Islet precursor cell (in vitro differentiated cells): ENCODE measurements at places on chromosomes 7 and 10.
A peak's percentile ranks its signal among the peaks of the same experiment; 100 is the strongest.

GRCh38 chr10:109982812-109983211 lies 25.0 kb upstream of the ADD3 start:
- DNase-seq: no peak

GRCh38 chr10:7117806-7118674 lies 292.8 kb downstream of the SFMBT2 start:
- DNase-seq: no peak

DNA sequence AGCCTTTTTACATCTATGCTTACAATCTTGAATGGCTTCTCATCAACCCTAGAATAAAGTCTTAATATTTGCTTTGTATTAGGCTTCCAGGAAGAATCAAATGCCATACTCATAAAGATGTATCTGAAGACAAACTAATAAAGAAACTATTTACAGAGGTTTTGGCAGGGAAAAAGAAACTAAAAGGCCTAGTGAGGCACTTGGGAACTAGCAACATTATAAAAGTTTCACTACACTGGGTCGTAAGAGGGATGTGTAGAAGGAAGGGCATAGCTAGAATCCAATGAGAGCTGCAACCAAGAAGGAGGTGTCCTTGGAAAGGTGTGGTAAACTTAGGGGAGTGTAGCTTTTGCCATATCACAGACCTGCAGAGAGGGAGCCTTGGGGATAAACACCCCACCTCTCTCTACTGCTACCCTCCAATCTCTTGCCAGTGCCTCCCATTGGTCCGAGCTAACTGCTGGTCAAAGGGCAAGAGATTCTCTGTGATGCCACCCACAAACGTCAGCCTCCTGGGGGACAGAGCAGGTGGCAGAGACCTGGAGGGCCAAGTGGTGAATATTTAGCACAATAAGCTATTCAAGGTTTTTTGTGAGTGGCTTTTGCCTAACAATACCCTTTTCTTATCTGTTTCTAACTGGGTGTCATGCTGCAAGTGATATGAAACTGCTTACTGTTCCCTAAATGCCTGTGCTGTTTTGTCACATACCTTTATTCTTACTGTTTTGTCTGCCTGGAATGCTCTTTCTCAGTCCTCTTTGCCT lies 60.7 kb downstream of the CPED1 start:
- DNase-seq: no peak

GRCh38 chr10:77715088-77715487 lies 77.5 kb upstream of the KCNMA1 start:
- no peak for DNase-seq

GRCh38 chr10:80075781-80076180 lies 2.7 kb upstream of the TMEM254 start:
- no peak for DNase-seq

GRCh38 chr10:43594944-43595589 lies 11.2 kb upstream of the ZNF485 start:
- DNase-seq: no peak

DNA sequence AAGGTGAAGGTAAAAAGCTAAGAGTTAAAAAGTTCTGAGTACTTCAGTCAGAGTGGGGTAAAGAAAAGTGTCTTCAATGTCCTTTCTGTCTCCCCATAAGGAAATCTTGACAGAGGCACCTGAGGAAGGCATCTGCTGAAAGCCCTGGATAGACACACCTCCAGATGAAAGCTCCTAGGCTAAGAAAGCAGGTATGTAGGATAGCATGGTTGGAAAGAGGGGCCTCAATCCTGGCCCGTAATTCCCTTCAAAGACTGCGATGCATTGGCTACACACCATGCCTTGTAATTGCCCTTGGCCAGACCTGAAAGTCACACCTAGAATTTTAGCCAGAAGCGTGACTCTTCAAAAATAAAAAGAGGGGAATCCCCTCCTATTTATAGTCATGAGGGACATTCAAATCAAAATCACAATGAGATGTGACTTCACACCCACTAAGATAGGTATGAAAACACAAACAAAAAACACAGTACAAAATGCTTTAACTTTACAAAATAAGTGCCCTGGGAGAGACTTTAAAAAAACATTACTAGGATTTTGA lies 809.7 kb downstream of the IPMK start:
- no peak for DNase-seq

- no peak for DNase-seq
Measured at GRCh38 chr10:73495226-73495883, 469 bp downstream of the PPP3CB start.

GRCh38 chr10:128324058-128324827 lies 198.0 kb upstream of the MKI67 start:
- peak; percentile 87 for DNase-seq

GRCh38 chr10:85619832-85620231 lies 746.8 kb downstream of the GRID1 start:
- peak; percentile 21 for DNase-seq

DNA sequence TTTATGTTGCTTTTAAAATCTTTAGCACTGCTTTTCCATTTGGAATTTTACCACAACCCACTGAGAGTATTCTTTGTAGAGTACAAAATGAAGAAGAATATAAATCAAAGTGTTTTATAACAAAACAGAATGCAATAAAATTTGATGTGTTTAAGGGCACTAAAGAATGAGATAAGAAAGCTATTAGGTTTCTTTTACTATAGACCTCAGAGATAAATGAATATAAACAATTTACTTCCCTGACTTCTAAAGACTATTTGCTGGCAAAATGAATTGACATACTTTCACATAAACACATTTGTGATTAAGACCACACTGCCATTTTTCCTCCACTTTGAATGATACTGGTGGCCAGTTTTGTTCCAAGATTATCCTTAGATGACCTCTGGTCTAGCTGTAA lies 124.5 kb downstream of the ITGA8 start:
- DNase-seq: no peak

DNA sequence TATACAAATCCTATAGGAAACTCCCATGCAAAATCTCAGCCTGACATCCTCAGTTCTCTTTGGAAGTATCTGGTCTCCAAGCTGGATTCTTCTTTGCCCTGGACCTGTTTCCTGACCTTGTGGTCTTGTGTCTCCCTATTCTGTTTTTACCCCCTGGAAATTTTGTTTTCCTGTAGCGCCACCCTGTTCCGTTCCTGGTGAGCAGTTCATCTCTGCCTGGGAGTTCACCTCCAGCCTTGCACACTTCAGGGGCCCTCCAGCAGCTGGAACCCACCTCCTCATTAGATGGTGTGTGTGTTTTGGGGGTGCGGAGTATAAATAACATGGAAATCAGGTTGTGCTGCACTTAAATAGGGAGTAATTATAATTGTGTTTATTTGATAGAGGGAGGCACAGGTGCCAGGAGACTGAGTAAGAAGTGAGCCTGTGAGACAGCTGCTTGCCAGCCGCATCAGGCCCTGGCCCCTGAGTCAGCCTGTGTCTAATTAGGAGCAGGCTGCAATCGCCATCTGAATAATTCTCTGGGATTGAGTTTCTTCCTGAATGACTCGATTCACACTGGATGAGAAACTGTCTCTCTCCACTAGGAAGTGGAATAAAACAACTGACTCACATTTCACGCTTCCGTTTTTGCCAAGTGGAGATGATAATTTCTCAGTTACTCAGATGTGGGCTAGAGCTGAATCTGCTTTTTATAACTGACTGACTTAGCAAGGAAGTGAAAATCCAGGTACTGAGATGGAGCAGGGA lies 69.4 kb upstream of the HECTD2 start:
- no peak for DNase-seq

GRCh38 chr10:30865141-30865926 lies 166.3 kb downstream of the ZNF438 start:
- DNase-seq: no peak

DNA sequence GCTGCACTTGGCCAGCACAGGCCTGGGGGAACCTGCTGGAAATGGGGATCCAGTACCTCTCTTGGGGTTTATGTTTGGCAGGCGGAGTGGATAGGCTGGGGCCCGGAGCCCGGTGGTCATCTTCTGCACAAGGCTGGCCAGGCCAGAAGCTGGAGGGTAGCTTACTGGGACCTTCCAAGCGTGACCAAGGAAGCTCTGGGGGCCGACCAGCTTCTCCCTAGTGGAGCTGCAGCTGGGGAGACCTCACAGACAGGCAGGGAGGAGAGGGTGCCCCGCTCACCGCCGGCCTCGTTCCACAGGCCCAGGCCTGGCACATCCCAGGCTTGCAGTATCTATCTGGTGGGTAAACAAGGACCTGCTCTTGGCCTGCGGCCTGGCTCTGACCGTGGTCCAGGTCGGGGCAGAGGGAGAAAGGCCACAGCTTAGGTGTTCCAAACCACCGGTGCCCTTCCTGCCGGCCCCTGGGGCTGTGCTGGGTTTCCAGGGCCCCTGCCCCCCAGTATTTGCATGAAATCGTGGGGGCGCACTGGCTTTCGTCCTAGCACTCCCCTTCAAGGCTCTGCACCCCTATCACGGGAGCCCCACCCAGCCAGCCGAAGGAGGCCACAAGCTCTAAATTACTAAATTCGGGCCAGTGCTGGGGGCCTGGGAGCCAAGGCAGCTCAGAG lies 1.5 kb upstream of the ELFN1 start:
- DNase-seq: peak; percentile 58

- DNase-seq: no peak
Measured at GRCh38 chr7:137880432-137880831, 33.7 kb upstream of the DGKI start.

- DNase-seq: peak; percentile 83
Measured at GRCh38 chr7:29921404-29922010, 68.1 kb downstream of the SCRN1 start.

GRCh38 chr10:53687800-53688199 lies 915.2 kb upstream of the MBL2 start:
- DNase-seq: no peak

GRCh38 chr7:2807845-2808772 lies 36.0 kb downstream of the GNA12 start:
- DNase-seq: peak; percentile 51

GRCh38 chr7:99008921-99009530 lies 130.7 kb downstream of the TRRAP start:
- DNase-seq: peak; percentile 43

GRCh38 chr7:155003092-155003375 lies at the start of gene PAXIP1:
Gene PAXIP1, minus strand, starts transcription at chr7:155003124. Its CDS starts 195 bp downstream, at chr7:155002929.
- DNase-seq: no peak

DNA sequence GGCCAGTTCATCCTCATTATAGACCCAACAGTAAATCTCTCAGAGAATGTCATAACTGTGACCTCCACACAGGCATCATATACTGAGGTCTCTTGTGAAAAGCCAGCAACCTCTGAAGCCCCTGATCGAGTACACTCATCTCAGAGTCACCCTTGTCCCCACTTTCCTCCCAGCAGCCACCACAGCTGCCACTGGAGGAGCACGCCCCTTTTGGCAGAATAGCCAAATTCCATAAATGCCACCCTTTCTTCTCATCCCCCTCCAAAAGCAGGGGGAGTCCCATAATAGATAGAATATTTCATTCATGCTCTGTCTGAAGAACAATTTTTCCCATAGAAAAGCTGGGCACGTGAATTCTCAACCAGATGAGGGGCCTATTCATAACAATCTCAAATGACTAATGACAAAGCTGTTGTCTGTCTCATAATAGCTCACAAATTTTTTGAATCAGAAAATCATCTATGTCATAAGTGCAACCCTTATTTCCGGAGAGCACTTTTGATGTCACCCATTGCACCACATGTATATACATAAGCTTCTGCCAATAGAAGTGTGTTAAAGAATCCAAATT lies 47.4 kb downstream of the SGMS1 start:
- DNase-seq: no peak

DNA sequence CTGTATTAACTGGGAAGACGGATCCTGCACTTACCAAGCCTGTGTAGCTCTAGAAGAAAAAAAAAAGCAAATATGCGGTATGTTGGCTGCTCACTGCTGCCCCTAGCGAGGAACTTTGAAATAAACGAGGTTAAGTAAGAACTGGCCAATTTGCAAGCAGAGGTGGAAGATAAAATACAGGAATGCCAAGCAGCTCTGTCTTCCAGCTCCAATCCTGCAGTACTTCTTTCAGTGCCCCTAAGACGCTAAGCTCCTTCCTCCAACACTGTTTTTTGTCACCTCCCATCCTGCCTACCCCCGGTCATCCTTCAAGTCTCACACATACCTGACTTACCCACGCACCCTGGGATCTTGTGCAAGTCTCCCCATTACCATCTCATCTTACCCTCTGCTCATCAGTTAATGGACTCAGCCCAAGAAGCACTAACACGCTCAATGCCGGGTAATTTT lies 809 bp downstream of the C10orf143 start:
- peak; percentile 90 for DNase-seq

DNA sequence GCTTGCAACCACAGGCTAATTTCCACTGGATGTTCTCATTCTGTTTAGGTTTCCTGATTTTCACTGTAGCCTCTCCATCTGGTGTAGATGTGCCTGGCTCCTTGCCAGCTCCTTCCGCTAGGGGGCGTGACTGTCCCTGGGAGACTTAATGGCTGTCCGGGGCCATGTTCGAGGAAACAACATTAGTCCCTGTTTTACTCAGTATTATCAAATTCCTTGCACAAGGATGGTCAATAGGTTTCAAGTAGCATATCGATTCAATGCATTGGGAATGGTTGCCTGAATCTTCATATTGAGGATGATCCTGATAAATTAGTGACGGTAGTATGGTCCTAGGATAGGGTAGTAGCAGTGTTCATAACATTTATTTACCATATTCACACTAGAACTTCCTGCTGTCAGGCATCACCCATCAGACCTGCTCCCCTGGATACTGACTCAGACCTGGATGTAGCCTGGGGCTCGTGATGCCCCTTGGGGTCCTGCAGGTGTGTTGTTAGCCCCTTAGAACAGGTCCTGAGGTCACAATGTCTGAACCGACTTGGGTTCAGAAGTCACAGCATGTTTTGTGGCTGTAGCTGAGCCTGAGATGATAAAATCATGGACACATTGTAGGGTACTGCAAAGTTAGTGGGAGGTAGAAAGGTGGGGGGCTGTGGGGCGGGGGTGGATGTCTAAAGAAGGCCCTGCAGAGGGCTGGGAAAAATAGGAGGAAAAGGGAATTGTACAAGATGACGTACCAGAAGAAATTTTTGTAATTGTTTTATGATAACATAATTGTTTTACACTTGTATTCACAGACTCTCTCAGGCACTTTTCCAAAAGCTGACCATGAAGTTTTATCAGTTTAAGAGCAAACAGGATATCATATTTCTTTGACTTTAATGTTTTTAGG lies 8.9 kb upstream of the EXOC6 start:
- DNase-seq: peak; percentile 71
